ENCODE measurements at places on chromosomes 2 and 18.

GRCh38 chr2:205119136-205119535 lies 563.2 kb upstream of the NRP2 start:
- DNase-seq: no peak

GRCh38 chr2:119691189-119691588 lies 12.2 kb downstream of the TMEM177 start:
- no peak for DNase-seq

GRCh38 chr2:112024231-112024630 lies 30.8 kb upstream of the TMEM87B start:
- DNase-seq: no peak

- no peak for DNase-seq
These were observed 470.4 kb upstream of the ACVR2A start for GRCh38 chr2:147374423-147374811.
